Dermis blood vessel endothelial cell (primary cell): ENCODE measurements at places on chromosomes 4 and X.

GRCh38 chr4:77651820-77652219, 46.2 kb downstream of the CXCL13 start:
- DNase-seq = no peak

GRCh38 chr4:79585834-79586233, 177.8 kb upstream of the GK2 start:
- no peak for DNase-seq

- DNase-seq = peak; percentile 54
These were observed at the start of gene EVC2 for GRCh38 chr4:5708449-5709206. TSS of gene EVC2 (minus strand) at chr4:5708559. CDS start at chr4:5708513, 46 bp downstream.

DNA sequence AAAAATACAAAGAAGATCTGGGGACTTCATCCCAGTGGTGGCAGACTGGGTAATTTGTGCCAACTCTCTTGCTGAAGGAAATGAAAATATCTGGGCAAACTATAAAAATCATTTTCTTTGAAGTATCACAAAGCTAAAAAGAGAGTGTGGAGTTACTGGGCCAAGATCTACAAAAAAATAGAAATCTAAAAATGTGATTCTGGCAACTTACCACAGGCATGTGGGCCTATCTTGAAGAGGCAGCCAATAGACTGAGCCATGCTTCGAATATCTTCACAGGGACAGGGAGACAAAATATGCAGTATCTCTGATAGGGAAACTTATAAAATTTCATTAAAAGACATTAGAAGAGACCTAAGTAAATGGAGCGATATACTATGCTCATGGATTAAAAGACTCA, 168.8 kb downstream of the RCHY1 start:
- no peak for DNase-seq

- DNase-seq = no peak
These were observed 41.6 kb downstream of the NPNT start for GRCh38 chr4:105936901-105937300.

DNA sequence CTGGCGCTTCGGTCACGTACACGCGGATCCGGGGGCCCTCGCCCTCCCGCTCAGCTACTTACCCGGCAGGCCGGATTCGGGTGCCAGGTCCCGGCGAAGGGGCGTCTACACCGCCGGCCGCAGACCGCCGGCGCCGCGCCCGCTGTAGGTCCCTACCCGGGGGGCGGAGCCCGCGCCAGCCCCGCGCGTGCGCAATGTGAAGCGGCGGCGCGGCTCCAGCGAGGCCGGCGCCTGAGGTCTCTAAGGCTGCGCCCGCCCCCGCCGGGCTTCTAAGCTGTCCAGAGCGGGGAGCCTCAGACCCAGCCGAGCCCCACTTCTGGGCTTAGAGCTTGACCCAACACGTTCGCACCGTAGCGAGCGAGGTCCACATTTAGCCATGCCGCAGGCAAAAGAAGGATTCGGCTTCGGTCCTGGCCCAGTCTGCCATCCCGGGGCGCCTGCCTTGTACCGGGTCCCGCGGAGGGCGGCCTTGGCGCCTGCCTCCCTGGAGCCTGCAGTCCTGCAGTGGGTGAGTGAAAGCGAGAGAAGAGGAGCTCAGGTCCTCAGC, at the start of gene ZNF518B:
ZNF518B (minus strand) TSS at position 172 of the 547 bp plus-strand sequence. CDS start 11,098 bp downstream, outside the sequence.
- DNase-seq = peak; percentile 80

DNA sequence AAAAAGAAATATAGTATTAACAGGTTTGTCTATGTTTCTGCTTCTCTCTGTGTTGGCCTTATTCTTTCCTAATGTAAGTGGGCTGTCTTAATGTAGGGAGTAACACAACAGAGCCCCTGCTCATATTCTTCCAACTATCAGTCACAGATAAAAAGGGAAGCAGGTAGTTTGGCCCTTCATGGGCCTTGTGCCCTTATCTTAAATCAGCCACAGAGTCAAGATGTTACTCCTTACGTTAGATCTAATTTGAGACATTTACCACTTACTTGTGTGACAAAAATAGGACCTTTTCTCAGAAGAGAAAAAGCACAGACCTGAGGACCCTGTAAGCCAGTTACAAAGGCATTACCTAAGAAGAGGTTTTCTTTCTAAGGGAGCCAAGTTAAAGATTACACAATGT, 589.0 kb downstream of the GRXCR1 start:
- no peak for DNase-seq

DNA sequence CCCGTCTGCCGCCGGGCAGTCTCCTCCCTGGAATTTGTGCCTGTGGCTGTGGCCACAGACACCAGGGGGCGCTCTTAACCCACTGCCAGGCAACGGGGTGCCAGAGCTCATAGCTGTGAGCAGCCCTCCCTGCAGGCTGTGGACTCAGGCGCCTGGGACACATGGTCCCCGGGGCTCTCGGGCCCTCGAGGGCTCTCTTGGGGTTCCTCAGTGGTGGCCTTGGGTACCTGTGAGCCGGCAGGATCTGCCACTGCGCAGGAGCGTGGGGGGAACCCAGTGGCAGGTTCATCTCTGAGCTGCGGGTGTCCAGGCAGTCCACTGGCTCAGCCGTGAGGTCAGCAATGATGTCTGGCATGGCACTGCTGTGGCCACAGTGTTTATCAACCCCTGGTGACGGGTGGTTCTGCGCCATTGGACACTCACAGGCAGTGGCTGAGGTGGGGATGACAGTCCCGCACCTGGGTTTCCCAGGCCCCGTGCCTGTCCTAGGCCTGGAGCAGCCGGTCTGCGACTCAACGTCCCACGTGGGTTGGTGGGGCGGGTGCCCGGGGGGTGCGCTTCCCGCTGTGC, 37.2 kb downstream of the PCGF3 start:
- DNase-seq = peak; percentile 79

- no peak for DNase-seq
These were observed 69.5 kb downstream of the PLAC1 start for GRCh38 chrX:134588806-134589205.
